ENCODE measurements at places on chromosomes 2 and 18.

DNA sequence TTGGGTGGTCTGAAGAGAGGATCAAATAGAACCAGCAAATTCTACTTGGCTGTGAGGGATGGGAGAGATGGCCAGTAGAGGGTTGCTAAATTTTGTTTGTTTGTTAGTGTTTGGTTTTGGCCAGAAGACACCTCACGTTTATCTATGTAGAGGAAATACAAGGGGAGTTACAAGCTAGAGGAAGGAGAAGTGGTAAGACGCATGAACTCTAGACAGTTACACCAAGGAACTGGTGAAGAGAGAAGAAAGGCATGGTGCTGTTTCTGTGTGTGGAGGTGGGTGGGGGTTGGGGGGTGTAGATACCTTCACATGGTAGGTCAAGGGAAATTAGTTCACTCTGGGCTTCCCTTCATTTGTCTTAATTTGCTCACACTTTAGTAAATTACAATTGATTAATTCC lies 25.6 kb downstream of the RASGRP3 start:
- DNase-seq: no peak

GRCh38 chr18:23825978-23826405 lies 136.7 kb downstream of the LAMA3 start:
- no peak for DNase-seq

DNA sequence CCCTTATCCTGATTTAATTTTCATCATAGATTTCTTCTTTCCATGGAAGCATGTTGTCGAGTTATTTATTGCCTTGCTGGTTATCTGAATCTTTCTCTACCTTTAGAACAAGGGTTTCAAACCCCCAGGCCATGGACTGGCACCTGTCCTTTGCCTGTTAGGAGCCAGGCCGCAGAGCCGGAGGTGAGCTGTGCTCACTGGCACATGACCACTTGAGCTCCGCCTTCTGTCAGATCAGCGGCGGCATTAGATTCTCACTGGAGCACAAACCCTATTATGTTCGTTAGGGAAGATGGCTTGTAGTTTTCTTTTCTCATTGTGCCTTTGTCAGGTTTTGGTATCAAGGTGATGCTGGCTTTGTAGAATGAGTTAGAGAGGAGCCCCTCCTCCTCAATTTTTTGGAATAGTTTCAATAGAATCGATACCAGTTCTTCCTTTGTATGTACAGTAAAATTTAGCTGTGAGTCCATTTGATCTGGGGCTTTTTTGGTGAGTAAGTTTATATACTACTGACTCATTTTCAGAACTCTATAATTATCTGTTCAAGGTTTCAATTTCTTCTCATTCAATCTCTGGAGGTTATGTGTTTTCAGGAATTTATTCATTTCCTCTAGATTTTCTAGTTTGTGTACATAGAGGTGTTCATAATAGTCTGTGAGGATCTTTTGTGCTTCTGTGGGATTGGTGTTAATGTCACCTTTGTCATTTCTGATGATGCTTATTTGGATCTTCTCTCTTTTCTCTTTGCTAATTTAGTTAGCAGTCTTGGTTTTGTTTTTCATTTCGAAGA lies 668.0 kb upstream of the FAM98A start:
- no peak for DNase-seq

DNA sequence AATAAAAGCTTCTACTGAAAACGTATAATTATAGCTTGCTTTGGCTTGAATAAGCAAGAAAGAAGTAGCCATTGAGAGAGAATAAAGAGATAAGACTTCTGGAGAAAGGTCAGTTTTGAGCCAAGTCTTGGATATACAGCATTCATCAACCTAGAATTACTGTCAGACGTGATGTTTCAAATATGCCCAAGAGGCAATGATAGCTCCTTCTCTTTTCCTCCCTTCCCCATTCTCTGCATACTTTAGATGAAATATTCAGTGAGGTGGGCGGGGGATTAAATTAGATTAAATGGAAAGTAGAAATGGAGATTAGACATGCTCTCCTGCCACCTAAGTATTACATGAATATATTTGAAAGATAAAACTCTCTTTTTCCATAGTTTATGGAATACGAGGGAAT lies 8.7 kb downstream of the ANTXR1 start:
- no peak for DNase-seq
